ENCODE measurements at places on chromosomes 4 and X.
A peak's percentile ranks its signal among the peaks of the same experiment; 100 is the strongest.

- no peak for DNase-seq
Measured at GRCh38 chr4:31362756-31363155, 642.6 kb downstream of the PCDH7 start.

- DNase-seq = no peak
Measured at GRCh38 chrX:40152173-40152711, 54.5 kb upstream of the BCOR start.

GRCh38 chrX:155027509-155028066 is 944 bp downstream of the FUNDC2 start:
- DNase-seq = no peak

DNA sequence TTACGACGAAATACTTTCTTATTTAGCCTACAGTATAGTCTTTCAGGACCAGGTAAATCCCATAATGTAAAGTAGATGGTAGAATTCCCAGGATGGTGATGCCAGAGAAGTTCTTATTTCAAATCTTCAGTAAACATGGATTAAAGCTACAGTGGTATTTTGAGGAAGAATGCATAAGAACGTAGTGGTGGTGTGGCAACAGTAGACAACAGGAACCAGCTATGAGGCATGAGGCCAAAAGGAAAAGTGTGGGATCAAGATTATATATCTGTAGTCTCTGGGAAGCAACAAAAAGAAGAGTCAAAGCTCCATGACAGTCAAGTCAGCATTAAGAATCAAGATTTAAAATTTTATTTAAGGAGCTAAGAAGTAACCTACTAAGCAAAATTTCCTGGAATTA is 60.2 kb downstream of the METTL14 start:
- no peak for DNase-seq

- no peak for DNase-seq
Measured at GRCh38 chrX:50913520-50913919, 3.0 kb downstream of the BMP15 start.

GRCh38 chrX:53433651-53434639 is at the start of gene HSD17B10:
TSS of gene HSD17B10 (minus strand) at chrX:53434370. CDS start at chrX:53434345, 25 bp downstream.
- peak; percentile 73 for DNase-seq

GRCh38 chrX:96682516-96682915 is 2.1 kb upstream of the DIAPH2 start:
- no peak for DNase-seq

- no peak for DNase-seq
Measured at GRCh38 chr4:6538575-6538974, 36.4 kb upstream of the MAN2B2 start.

GRCh38 chrX:45762699-45763647 is 562.3 kb upstream of the DIPK2B start:
- no peak for DNase-seq

- DNase-seq = no peak
Measured at GRCh38 chr4:12881945-12882584, 602.1 kb downstream of the RAB28 start.

- DNase-seq = no peak
Measured at GRCh38 chr4:6115342-6115741, 85.0 kb downstream of the JAKMIP1 start.

GRCh38 chr4:162685410-162685809 is 481.3 kb downstream of the NAF1 start:
- DNase-seq = no peak

GRCh38 chr4:149645790-149646189 is 169.9 kb downstream of the IQCM start:
- DNase-seq = no peak

GRCh38 chr4:76960014-76960413 is 10.5 kb downstream of the SEPTIN11 start:
- DNase-seq = no peak

GRCh38 chr4:48681856-48682255 is 98.2 kb downstream of the FRYL start:
- DNase-seq = no peak

DNA sequence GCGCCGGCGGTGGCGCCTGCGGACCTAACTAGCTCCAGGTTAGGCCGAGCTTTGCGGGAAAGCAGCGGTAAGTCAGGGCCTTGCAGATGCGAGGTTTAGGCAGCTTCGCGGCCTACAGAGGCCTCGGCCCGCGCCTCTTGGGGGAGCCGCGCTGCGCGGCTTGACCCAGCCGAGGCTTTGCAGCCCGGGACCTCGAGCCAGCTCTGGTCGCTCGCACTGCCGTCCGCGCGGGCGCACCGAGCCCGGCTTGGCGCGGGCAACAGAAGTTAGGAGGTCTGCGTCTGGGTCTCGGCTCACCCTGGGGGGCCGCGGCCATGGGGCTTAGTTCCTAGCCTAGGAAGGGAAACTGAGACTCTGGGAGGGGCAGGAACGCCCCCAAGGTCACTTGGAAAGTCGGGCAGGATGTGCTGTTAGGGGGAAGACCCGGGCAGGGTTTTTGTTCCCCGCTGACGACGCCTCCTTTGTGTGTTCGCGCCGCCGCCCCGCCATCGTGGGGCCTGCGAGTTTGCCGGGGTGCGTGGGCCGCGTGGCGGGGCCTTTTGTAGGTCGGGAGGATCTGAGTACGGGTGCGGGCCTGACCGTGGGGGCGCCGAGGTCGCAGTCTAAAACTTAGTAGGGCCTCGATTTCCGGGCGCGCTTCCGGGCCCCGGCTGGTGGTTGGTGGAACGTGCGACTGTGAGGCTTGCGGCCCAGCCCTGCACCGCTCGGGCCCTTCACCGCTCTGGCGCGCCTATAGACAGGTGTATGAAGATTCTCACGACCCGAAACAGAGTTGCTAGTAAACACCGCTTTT is 482 bp downstream of the RNF4 start:
- no peak for DNase-seq

GRCh38 chrX:130699618-130700017 is 203.4 kb downstream of the ENOX2 start:
- DNase-seq = no peak

DNA sequence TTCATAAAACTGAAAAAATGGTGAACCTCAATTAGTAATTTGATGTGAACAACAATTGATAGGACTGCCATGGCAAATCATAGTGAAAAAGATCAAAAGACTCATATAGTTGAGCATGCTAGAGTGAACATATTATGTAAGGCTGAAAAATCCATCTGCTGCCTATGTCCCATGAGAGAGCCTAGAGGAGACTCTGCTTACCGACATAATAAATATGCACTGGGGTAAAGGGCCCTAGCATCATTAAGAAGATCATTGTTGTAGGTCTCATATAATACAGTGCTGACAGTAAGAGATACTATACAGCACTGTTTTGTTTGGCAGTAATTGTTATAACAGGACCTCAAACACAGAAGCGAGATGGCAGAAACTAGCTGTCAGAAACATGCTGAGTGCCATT is 229.0 kb downstream of the PABPC4L start:
- DNase-seq = no peak

GRCh38 chr4:24935856-24936255 is 23.0 kb upstream of the CCDC149 start:
- no peak for DNase-seq

DNA sequence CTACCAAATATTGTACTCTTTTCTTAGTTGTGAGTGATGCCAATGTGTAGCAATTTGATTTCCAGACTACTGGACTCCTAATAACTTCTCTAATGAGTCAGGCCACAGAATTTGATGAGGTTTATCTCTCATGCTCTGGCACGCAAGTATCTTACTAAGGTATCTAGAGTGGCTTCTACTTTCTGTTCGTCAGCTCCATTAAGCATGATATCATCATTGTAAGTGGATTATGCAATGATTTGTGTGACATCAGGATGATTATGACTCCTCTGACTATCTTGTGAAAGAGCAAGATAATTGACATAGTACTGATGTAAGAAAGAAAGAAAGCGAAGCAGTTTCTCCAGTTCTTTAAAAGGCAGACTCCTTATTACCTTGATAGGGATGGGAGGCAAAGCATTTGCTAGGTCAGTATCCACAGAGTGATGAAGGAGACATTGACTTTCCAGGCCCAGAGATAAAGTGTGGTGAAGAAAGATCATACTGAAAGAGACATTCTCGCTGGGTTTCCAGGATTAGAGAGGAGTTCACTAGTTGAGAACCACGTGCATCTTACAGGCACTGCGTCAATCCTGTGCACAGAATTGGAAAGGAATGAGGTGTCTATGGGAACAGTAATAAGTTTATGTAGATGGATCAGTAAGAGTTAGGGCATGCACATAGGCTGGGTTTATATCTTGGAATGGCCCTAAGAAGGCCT is 161.9 kb upstream of the STK26 start:
- DNase-seq = no peak

- peak; percentile 29 for DNase-seq
Measured at GRCh38 chr4:138242076-138242833, at the start of gene SLC7A11. TSS of gene SLC7A11 (minus strand) at chr4:138242349. CDS start at chr4:138242069, 280 bp downstream.

- no peak for DNase-seq
Measured at GRCh38 chr4:36824682-36825081, 419.9 kb upstream of the NWD2 start.

DNA sequence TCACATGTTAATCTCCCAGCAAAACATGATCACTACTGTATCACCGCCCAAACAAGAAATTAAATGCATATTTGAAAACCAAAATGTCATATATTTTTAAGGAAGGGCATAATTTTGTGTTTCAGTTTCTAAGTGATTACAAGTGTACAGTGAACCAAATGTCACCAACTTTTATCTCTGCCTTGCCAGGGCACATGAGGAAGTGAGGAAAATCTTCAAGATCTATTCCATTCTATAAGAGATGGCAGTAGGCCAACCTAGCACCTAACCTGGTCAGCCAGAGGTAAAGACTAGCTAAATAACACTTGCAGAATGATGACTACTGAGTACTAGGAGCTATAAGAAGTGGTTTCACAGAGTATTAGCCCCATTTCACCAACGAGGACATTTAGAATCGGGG is 107.2 kb downstream of the ATP11C start:
- DNase-seq = no peak

DNA sequence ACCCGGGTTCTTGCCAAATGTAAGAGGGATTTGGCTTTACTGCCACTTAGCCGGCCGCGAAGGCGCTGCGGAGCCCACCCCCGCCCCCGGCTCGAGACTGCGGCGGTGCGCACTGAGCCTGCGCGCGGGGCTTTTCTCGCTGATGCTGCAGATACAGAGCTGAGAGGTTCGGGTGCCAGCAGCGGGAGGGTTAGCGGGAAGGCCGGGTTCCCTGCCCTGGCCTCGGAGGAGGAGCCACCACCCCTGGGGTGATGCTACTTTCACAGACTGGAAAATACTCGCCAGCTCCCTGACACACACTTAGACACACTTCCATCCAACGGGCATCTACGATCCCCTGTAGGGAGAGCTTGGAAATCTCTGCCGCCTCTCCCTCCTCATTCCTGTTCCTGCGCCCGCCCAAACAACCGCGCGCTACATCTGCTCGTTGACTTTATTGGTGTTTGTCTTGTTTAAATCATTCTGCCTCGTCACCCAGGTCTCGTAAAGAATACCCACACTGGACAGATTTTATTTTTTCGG is 2.1 kb upstream of the PCDH7 start:
- peak; percentile 41 for DNase-seq
